ENCODE measurements at places on chromosomes 5 and 9.

- DNase-seq: no peak
Measured at GRCh38 chr9:107044872-107045271, 181.9 kb downstream of the ZNF462 start.

- DNase-seq: no peak
Measured at GRCh38 chr5:17182494-17182893, 34.9 kb upstream of the BASP1 start.

DNA sequence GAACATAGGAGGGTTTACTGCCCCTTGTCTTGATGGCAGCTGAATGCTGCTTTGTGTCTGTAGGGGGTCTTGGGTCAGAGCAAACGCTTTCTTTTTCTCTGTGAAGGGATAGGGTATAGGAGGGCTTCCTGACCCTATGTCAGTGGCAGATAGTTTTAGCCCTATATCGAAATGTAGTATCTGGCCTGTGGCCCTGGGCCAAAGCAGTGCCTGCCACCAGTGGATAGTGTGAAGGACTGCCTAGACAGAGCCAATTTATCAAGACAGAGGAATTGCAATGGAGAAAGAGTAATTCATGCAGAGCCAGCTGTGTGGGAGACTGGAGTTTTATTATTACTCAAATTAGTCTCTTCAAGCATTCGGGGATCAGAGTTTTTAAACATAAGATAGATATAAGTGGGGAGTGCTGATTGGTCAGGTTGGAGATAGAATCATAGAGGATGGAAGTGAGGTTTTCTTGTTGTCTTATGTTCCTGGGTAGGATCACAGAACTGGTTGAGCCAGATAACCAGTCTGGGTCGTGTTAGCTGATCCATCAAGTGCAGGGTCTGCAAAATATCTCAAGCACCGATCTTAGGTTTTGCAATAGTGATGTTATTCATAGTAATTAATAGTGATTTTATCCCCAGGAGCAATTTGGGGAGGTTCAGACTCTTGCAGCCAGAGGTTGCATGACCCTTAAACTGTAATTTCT is 178.5 kb downstream of the GDNF start:
- no peak for DNase-seq

DNA sequence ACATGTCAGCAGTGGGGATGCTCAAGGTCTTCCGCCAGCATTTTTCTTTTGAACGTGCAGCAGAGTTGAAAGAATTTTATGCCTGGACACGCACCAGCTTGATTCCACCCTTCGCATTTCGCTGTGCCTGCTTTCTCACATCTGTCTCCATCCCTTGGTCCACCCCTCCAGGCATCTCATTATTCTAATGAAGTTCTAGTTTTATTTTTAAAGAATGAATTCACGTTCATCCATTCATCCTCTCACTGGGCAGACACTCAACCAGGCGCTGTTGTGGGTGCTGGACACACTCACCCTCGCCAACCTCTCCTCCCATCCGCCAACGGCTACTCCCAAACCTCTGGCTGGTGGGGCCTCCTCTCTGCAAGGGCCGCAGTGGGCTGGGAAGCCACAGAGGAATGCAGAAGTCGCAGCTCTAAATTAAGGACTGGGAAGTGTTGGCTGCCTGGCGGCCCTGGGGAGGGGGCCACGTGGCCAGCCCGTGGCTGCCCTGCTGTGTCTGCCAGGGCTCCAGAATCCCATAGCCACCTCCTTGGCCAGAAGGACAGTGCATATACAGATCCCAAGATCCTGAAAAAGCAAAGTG is 6.7 kb downstream of the SUSD3 start:
- peak; percentile 42 for DNase-seq

GRCh38 chr9:135297456-135298075 is 182.0 kb upstream of the PPP1R26 start:
- no peak for DNase-seq

DNA sequence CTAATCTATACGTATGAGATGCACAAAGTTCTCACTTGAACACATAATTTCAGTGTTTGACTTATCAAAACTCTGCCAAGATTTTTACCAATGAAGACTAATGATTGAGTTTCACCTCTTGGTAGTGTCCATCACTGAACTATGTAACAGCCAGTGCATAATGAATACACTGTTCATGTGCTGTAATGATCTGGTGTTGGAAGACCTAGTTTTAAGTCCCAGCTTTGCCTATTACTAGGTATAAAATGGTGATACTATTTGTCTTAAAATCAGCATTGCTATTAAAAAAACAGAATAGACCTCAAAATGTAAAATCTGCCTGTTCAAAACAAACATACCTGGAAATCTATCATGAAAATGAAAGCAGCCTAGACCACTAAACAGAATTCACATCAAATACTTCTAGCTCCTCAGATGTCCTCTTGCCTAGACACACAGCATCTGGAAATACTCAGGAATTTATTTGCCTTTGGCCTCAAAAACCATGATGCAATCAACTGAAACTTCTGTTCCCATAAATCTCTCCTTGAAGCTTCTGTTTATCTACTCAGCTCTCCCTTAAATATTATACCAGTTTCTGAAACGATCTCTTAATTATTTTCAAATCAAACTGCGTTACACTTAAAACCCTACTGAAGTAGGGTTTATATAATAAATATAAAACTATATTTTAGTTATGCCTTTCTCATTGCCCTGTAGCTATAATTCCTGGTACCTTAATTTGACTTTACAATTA is 38.1 kb downstream of the MRPS27 start:
- no peak for DNase-seq

GRCh38 chr9:70873506-70873905 is 247.9 kb downstream of the TRPM3 start:
- no peak for DNase-seq

- DNase-seq: no peak
Measured at GRCh38 chr5:120546922-120547321, 82.8 kb downstream of the PRR16 start.

DNA sequence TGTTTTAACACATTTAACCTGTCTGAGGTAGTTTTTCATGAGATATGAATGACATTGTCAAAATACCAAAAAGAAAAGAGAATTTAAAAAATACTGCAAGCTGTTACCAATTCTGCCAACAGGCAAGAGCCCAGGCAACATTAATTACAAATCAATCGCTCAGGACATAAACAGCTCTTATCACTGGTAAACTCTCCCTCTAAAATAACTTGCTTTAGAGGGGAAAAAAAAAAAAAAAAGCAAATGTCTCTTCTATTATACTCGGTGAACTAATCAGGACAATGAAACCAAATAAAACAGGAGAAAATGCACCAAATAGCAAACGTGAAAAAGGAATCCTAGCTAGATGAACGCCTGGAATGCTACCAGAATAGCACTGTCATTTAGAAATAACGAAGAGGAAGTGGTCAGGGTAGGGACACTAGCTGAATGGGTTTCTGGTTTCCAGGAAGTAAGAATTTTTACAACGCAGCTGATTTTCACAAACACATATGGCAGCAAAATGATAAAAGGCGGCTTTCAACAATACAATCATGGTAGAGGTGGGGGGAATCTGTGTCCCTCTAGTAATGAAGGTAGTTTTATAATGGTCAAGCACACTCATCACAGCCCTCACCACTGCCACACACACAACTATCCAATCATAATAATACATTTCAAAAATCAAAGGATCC is 94.9 kb downstream of the DENND1A start:
- DNase-seq: peak; percentile 32

- DNase-seq: no peak
Measured at GRCh38 chr9:111900151-111900857, 3.7 kb downstream of the UGCG start.

GRCh38 chr5:177350776-177351391 is 584 bp downstream of the LMAN2 start:
- no peak for DNase-seq

- DNase-seq: no peak
Measured at GRCh38 chr9:33142535-33142934, 24.6 kb downstream of the B4GALT1 start.

DNA sequence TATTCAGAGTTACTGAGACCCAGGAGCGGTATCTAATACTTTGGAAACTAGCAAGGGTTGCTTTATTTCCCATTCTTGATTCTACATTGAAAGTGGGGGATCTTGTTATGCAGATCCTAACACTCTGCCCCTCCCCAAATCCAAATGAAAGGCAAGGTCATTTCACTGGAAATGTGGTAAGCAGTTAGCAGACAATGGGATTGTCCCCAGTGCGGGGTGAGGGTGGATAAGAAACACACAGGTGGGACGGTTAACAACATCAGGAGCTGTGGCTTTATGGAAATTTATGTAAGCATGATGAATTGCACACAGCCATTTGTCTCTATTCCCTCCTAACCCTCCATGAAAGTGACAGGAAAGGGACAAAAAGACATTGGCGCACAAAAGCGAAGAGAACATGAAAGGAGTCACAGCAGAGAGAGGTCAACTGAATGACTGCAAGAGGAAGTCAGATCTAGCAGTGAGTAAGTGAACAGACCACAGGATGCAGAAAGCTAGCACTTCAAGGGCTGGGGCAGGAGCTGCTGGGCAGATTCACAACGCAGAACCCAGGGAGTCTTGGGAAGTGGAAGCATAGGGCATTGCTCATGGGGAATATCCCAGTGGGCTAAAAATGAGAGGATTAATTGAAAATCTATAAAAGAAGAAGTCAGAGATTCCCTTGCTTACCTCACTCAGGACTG is 184.4 kb downstream of the HSD17B3 start:
- DNase-seq: no peak

DNA sequence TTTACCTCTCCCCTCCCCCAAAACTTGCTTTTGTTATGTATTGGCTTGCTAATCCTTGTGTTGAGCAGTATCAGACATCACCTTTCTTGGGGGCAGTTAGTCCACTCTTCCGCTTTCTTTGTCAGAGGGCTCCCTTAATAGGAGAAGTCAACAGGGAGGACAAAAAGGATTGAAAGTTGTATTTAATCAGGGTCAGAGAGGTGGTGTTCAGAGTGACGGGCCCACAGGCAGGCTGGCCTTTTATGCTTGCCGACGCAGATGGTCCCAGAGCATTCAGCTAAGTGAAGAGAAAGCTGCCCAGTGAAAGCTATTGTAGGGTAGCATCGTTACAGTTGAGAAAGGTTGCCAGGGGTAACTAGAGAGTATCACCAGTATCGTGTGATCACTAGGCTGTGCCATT is 131.1 kb downstream of the ZCCHC7 start:
- DNase-seq: no peak

GRCh38 chr5:79955941-79956670 is 35.0 kb downstream of the MTX3 start:
- no peak for DNase-seq

- no peak for DNase-seq
Measured at GRCh38 chr5:31753700-31754357, 114.9 kb downstream of the PDZD2 start.

GRCh38 chr9:125370786-125371185 is 109.2 kb downstream of the GAPVD1 start:
- no peak for DNase-seq

DNA sequence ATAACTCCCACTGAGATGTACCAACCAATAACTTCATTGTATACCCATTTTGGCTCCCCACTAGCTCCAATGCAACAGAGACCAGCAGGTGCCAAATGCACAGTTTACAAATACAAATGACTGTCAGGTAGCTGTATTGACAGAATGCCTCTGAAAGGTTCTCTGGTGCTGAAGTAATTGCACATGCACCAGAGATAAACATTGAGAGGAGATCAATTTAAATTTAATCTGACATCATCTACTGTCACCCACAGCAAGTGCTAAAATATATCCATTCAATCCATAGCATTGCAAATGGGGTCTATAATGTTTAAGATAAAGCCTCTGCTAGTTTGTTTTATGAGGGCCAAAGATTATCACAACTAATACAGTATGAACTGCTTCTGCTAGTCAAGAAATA is 80.2 kb downstream of the STX17 start:
- DNase-seq: no peak

DNA sequence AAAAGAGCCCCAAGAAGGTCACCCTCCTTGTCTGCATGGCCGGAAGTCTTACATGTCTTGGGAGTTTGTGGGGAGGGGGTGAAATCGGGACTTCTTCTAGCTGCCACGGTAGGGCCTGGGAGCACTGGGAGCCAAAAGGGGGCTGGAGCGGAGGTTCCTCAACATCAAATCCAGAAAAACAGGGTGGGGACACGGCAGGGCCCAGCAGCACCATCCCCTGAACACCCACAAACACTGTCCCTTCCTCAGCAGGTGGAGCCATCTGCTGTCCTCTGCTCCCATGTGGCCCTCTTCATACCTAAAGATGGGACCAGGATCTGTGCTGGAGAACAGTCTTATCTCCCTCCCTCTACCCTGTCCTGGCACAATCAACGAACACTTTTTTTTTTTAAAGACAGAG is 2.7 kb downstream of the TERT start:
- DNase-seq: no peak

- no peak for DNase-seq
Measured at GRCh38 chr9:134301387-134302129, 24.7 kb upstream of the RXRA start.

DNA sequence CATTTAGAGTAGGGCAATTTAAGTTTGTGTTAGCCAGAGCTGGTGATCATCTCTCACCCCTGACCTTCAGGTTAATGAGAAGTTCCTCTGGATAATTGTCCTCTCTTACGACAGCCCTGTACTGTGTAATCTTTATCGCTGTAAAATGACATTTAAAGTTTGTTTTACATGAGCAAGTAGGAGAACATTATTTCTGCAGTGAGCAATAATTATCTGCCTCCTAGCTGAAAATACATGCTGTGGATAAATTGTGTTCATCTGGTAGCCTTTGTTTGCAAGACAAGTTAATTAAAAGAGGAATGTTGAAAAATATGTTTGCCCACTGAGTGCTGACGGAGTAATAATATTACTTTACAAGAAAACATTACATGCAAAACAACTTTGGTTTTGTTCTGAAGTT is 1083.8 kb upstream of the NUDT12 start:
- no peak for DNase-seq

- no peak for DNase-seq
Measured at GRCh38 chr9:119334745-119335144, 34.5 kb downstream of the BRINP1 start.

DNA sequence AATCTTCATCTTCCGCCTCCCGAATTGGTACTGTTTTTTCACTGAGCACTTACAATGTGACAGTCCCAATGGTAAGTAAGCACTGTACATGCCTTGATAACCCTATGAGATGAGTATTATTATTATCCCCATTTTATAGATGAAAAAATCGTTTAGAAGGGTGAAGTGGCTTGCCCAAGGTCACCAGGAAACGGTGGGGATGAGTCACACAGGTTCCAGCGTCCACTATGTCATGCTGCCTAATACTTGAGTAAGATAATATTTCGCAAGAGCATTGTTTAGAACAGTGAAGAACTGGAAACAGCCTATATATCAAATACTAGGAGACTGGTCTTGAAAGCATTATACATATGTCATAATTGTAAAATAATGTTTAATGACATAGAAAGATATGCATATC is 12.9 kb downstream of the HAND1 start:
- DNase-seq: no peak
